ENCODE measurements at places on chromosomes 13 and 19.

- no peak for DNase-seq
Measured at GRCh38 chr13:50069261-50069660, 54.0 kb downstream of the KCNRG start.

DNA sequence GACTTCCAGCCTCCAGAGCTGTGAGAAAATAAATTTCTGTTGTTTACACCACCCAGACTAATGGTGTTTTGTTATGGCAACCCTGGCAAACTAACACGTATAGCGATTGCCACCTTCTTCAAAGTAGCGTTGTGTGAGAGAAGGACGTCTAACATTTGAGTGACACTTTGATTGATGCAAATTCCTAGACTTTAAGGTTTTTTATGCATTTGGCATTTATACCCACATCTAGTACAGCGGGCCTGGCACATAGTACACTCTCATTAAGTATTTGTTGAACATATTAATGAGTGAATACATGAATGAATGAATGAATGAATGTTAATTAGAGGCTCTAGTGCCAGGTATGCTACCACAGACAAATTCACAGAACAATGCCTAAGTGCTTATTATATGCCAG is 36.7 kb downstream of the POU4F1 start:
- DNase-seq: no peak

GRCh38 chr13:32893176-32893575 is 123.0 kb upstream of the KL start:
- DNase-seq: no peak

GRCh38 chr13:68023838-68024581 is 793.9 kb upstream of the PCDH9 start:
- no peak for DNase-seq

DNA sequence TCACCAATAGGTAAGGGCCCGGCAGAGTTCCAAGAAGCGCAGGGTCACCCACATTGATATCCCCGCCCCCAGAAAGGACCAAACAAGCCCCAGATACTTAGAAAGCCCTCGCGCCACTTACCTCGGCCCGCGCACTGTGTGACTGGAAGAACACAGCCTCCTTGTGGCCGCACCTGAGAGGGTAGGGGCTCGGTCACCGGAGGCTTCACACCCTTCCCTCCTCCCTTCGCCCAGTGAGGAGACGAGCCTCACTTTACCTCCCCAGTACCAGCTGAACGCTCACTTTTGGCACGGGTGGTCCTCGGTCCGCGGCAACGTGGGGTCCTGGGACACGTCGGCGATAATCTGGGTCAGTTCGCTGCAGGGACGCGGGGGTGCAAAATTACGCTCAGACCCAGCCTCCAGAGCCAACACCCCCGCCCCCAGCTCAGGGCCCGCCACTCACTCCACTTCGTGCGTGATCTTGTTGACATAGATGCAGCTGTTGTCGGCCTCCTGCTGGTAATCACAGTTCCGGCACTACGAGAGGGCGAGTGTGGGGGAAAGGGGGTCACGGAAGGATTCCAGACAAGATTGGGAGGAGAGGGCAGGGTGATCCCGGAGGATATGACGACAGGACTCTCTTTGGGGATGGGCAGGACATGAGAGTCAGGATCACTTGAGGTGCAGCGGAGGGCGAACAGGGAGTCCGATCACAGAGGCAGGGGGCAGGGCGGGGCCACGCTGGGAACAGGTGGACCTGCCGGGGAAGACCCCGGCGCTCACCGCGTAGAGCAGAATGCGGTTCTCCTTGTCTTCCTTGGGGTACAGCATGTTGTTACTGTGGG is 568 bp downstream of the POLR2I start:
- no peak for DNase-seq

- DNase-seq: no peak
Measured at GRCh38 chr19:30371960-30372824, at the start of gene ZNF536. ZNF536 (plus strand) TSS chr19:30372384; CDS start chr19:30443563, 71,179 bp downstream.

GRCh38 chr13:82664183-82664582 is 1218.1 kb downstream of the SLITRK1 start:
- DNase-seq: no peak

GRCh38 chr13:98535501-98536354 is 41.2 kb downstream of the STK24 start:
- no peak for DNase-seq

DNA sequence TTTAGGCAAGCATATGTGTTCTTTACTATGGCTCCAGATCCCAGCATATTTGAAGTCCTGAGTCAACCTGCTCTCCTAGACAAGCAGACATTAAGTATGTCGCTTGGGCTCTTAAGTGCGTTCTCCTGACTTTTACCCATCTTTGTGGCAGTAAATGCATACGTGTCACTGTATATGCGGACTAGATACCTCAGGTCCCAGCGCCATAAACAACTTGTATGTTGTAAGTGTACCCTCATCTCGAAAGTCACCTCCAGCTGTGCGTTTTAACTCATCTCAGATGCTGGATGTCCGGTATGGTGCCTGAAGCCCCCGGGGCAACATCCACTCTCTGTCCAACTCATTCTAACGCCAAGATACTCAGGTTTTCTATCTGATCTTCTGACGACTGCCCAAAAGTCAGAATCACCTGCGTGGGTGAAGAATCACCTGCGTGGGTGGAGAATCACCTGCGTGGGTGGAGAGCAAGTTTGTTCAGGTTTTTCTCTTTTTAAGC is 1.7 kb downstream of the PTOV1 start:
- no peak for DNase-seq

DNA sequence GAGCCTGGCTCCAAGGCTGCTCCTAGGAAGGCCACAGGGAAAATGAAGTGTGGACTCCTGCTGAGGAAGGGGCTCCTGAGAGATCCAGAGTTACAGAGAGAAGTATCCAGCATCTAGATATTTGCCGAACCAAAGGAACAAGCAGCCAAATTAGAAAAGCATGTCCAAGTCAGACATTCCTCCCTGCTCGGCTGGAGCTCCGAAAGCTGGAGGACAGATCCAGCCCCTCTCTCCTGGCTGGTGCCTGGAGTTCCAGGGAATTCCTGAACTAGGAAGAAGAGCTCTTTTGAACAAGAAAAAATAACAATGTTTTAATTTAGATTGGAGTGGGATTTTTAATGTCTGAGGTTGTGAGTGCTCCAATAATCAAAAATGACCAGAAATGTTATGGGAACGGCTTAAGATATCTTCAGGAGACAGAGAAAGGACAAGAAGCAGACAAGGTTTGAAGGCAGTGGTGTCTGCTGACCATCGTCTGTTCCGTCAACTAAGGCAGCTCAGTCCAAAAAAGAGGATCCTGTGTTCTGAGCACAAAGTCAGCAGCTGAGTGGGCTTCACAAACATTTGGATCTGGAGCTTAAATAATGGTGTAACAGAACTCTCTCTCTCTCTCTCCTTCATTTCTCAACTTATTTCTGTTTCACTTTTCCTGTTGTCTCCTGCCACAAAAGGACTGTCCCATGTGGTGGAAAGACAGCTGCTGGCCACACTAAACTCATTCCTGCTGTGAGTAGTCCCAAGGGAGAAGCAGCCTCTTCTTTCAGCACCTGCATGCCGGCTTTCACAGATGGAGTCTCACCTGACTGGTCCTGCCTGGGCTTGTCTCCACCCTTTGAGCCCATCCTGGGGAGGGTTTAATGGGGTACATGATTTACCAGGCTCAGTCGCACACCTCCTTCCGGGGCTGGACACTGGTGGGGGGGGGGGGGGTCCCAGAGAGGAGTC is 31.5 kb upstream of the IRS2 start:
- no peak for DNase-seq

- no peak for DNase-seq
Measured at GRCh38 chr13:24450530-24450929, 62.0 kb downstream of the PARP4 start.

DNA sequence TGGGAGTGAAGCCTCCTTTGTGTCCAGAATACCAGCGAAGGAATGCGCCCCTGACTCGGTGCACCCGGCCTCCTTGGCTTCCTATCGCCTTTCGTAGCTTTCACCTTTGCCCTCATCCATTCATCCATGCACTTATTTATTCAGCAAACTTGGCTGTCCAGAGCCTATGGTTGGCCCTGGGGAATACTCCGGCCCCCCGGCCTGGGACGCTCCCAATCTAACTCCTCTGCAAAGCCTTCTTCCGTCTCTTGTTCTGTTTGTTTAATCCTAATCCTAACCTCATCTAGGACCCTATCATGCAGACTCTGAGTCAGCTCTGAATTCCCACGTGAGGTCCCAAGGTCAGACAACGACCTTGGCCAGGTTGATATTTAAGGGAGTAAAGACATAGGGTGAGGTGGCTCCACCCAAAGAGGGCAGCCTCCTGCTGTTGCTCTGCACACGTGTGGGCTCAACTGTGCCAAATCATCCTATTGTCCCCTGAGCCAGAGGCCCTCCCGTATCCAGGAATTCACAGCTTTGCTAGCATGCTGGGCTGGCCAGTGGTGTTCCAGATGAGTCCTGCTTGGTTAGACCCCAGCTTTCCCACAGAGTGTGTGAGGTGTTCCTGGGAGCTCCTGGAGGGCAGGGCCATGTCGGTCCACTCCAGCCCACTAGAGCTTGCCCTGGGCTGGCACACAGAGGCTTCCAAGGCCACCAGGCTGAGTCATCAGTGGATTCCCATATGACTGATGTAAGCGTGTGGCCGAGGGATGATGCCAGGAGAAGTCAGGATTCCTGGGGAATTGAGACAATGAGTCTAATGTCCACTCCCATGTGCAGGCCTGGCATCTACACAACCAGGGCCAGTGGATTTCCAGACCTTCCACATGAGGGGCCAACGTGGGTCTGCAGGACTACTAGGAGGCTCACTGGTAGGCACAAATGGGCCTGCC is 6.5 kb upstream of the CCNE1 start:
- peak; percentile 87 for DNase-seq

GRCh38 chr13:73082895-73083294 is 24.1 kb downstream of the KLF5 start:
- DNase-seq: no peak

- DNase-seq: no peak
Measured at GRCh38 chr19:8486661-8487136, 15.7 kb downstream of the PRAM1 start.

GRCh38 chr13:80336776-80337287 is 4.1 kb downstream of the SPRY2 start:
- no peak for DNase-seq

GRCh38 chr19:15432629-15433518 is 14.1 kb upstream of the AKAP8L start:
- peak; percentile 97 for DNase-seq

- no peak for DNase-seq
Measured at GRCh38 chr13:104553896-104554295, 1487.7 kb upstream of the SLC10A2 start.

DNA sequence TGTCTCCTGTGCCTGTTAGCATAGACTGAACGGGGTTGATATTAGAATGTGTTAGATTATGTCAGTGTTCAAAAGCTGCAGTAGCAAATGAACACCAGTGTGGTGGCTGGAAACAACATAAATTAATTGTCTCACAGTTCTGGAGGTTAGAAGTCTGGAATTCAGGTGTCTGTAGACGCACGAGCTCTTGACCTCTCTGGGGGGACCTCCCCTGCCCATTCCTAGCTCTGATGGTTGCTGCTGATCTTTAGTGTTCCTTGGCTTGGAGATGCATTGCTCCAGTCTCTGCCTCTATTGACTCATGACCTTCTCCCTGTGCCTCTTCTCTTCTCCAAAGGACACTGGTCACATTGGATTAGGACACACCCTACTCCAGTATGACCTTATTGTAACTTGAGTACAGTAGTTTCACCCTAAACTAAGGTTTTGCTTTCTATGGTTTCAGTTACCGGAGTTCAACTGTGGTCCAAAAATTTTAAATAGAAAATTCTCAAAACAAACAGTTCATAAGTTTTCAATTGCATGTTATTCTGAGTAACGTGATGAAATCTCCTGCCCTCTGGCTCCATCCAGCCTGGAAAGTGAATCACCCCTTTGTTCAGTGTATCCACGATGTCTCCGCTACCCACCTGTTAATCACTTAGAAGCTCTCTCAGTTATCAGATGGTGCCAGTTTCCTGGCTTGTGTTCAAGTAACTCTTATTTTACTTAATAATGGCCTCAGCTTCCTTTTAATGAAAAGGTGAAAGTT is 273.2 kb downstream of the MYO16 start:
- no peak for DNase-seq

DNA sequence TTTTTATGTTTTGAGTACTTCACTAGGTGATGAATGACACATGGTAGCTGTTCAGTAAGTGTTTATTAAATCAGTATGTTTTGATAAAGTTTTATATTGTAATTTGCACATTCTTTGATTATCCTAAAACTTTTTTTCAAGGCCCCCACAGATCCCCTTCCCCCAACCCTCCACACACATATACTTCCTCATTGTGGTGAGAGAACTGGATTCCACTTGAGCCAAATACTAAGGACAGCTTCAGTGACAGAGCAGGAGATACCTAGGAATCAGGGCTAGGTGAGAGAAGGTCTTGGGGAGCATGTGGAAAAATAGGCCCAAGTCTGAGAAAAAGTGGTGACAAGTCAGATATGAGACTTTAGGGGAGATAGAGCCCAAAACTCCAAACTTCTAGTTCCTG is 174.6 kb downstream of the TDRD3 start:
- no peak for DNase-seq

Data from H54 (cell line).